ENCODE measurements at places on chromosomes 5 and 9.

- no peak for DNase-seq
Observed at GRCh38 chr5:68658810-68659372, 434.9 kb upstream of the SLC30A5 start.

DNA sequence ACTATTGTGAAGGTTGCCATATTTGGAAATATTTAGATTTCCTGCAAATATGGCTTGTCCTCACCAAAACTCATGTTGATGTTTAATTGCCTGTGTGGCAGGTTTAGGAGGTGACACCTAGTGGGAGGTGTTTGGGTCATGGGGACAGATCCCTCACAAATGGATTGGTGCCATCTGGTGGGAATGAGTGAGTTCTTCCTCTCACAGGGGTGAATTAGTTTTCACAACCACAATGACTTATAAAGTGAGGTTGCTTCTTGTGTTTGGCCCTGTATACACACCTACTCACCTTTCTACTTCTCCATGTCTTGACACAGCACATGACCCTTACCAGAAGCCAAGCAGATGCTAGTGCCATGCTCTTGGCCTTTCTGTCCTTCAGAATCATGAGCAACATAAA lies 41.1 kb downstream of the ISOC1 start:
- DNase-seq = no peak

DNA sequence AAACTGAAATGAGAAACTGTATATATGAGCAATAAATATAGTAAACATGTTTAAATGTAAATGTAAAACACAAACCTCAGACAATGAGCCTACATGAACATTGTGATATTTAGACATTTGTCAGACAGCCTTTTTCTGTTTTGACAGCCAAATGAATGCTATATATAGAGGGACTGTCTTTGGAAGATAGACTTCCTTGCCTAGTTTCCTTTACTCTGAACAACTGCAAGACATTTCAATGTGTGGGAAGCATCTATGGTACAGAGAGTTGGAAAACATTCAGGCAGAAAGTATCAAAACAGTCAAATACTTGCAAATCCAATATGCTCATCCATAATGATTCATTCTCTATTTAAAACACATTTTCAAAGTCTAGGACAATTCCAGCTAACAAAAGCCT lies 31.7 kb upstream of the TUSC1 start:
- DNase-seq = no peak

DNA sequence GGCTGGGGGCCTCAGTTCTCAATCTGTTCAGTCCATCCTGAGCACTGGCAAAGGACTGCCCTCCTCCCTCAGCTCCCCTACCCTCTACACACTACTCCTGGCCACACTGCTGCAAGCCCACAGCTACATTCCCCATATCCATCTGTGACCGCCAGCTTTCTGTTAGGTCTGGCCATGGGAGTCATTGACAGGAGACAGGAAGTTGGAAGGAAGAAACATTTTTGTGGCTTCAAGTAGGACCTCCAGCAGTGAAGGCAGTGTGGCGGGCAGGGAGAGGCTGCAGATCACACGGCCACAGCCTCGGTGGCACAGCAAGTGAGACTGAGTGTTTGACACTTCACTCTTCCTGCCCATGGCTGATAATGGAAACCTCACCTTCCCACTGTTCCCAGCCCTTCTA lies 55.9 kb downstream of the SECISBP2 start:
- no peak for DNase-seq

DNA sequence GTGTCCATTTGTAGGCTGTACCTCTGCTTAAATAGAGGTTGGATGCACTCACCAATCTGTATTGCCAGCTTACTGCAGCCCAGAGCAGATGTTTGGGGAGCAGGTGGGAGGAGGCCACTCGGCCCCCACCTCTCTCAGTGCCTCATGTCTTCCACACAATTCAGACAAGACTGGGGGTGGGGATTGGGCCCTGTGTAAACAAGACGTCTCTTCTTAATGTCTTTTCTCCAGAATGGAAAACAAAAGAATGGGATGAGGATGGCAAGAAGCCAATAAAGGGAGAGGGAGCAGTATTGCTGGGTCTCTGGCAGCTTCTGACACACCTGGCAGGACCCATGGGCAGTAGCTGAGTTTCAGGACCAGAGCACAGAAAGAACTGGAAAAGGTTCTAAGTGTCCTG lies 64.9 kb downstream of the SIL1 start:
- DNase-seq = no peak

GRCh38 chr5:134528556-134528955 lies 3.1 kb downstream of the JADE2 start:
- no peak for DNase-seq

DNA sequence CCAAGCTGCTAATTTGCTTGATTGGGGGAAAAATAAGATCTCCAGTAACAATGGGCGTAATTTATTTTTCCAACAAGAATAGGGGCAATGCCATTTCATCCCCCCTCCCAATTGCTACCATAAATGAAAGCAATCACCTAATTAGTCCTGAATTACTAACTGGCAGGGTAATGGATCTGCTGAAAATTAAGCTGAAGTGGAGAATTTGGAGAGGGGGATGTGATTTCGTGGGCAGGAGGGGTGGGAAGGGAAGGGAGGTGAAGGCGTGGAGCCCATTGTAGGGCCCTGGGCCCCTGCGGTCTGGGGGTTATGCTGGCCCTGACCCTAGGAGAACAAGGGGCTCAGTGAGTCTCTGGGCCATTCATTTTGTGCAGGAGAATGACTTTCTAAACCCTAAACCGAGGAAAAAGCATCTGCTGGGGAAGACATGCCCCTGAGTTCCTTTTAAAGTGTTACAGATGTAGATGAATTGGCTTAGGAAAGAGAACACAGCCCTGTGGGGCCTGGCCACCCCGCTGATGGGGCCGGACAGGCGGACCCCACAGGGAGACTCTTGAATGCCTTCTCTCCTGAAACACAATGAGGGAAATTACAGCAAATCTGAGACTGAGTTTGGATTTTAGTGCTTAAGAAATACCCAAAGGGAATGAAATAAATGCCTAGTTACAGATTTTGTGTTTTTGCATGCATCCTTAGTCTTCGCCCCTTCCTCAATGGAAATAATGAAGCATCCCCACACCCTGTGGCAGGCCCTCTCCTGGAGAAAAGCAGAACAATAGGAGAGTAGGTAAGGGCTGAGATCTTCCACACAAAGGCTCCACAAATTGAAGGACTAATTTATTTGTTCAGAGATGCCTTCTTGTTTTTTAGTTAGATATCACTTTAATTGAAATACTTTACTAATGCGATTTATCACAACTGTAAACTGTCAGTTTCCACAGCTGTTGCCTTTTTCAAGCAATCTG lies 143.2 kb downstream of the PSAT1 start:
- no peak for DNase-seq

GRCh38 chr9:36031774-36032555 lies 4.7 kb upstream of the RECK start:
- no peak for DNase-seq

DNA sequence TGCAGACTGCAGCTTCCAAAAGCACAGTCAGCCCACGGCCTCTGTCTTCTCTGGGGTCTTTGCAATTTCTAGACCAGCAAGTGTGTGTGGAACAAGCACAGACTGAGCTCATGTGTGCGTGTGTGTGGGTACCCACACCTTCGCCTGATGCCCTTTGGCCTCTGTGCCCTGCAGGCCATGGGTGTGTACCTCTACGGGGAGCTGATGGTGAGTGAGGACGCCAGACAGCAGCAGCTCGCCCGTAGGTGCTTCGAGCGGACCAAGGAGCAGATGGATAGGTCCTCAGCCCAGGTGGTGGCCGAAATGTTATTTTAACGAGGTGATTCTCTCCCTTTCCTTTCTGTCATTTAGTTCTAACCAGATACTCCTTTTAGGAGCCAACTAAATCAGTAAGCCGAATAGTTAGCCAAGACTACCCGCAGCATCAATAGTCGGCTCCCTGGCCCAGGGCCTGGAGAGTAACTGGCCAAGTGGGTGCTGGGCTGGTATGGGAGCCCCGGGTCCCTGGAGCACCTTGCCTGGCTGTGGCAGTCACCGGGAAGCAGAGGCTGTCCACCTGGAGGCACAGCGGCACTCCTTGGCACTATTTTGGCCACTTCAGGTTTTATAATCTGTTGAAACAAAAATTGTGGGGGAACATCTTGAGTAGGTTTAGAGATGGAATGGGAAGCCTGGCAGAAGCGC lies 235.0 kb downstream of the FANCC start:
- DNase-seq = no peak

DNA sequence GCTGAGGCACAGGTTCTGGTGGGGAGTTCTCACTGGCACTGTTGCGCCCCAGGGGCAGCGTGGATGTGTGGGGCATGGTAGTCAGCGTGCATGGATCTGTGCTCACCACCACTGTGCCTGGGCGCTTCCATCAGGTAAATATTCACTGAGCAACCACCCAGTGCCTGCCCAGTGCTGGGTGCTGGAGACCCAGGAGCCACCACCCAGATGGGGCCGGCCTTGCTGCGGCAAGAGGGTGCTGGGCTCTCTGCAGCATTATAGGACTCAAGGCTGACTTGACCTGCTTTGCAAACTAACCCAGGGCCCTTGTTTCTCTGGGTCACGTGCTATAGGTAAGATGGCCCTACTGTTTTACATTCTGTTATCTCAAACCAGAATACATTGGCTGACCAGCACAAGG lies 60.5 kb downstream of the DAP start:
- DNase-seq = no peak

DNA sequence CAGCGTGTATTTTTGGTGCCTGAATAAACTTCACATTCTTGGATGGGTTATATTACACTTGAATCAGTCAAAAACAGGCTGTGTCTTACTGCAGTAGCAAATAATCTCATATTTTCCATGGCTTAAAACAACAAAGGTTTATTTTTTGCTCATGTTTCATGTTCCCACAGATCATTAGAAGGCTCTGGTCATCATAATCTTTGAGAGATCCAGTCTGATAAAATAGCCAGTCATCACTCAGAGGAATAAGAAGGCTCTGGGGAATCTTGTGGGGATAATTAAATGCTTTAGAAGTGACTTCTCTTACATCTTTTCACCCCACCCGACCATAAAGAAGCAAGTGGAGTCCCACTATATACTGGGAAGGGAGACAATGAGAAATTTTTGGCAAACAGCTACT lies 417.7 kb downstream of the PSAT1 start:
- no peak for DNase-seq

- DNase-seq = no peak
Observed at GRCh38 chr5:180611140-180611850, 20.0 kb upstream of the SCGB3A1 start.

DNA sequence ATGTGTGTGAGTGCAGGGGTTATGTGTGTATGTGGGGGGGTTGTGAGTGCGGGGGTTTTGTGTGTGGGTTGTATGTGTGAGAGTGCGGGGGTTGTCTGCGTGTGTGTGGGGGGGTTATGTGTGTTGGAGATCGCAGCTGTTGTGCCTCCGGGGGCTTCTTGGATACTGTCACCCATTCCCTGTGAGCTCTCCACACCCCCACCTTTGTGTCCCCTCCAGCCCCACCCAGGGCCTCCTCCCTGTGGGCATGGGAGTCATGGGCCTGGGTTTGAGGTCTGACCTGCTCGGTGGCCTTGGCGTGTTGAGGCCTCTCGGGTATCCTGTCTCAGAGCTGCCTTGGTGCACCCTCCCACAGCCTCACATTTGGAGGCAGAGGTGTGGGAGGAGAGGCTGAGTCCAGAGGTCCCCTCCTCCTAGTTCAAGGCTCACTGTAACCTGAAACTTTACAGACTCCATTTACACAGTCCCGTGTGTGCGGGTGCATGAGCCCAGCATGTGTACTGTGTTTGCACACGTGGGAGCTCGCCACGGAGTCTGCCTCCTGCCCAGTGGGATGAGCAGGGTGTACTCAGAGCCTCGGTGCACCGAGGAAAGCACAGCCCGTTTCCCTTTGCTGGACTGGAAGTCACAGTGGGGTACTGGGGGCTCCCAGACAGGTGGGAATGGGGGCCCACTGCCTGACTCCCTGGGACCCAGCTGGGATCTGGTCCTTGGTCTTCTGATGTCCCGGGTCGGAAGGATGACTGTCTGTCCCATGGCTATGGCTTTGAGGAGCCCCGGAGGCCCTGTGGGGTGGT lies 43.4 kb downstream of the RXRA start:
- DNase-seq = no peak

- DNase-seq = peak; percentile 31
Observed at GRCh38 chr5:93800988-93801811, 59.8 kb upstream of the POU5F2 start.

- DNase-seq = no peak
Observed at GRCh38 chr9:93133681-93134014, 403 bp downstream of the NINJ1 start.

DNA sequence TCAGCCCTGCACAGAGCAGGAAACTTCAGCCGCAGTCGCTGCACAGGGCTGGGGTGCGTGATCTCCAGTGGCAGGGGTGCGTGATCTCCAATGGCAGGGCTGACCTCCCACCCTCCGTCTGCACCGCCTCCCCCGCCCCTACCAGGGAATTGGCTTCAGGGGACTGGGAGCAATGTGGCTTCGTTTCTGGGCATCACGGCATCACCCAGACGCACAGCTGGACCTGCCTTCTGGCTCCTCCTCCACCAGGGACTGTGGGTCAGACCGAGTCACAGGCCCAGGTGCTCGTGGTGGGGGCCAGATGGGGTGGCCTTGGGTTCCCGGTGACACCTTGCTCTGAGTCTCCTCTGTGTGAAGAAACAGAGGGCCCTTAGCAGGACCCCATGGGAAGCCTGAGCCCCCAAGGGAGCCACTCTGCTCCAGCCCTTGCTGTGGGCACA lies 51.1 kb downstream of the AHRR start:
- DNase-seq = no peak

DNA sequence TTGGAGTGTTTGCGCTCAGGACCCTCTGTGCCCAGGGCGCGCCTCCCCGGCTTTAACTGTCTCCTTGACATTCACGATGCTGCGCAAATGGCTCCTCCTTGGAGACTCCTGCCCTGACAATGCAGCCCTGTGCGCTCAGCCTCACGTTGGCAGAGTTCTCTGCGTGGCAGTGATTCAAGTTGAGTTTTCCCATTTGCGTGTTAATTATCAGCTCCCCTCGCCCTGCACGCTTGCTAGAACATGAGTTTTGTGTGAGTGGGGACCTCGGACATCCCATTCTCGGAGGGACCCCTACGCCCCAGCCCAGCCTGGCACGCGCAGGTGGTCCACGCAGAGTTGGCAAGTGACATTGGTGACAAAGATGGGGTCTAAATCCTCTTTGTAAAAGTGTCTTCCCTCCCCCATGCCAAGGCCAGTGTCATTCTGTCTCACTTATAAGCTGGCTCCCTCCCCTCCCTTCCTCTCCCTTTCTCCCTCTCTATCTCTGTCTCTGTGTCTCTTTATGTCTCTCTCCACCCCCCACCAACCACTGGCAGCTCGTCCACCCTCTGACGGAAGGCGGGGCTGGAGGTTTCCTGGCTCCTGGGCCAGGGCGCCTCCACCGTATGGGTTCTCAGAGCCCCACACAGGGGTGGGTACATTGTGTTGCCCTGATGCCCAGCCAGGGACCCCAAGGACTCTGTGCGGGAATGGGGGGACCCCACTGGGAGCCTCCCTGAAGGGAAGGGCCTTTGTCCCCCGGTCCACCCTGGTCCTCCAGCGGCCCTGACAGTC lies 169.3 kb downstream of the OLFM1 start:
- no peak for DNase-seq

- no peak for DNase-seq
Observed at GRCh38 chr5:149323210-149323609, 22.1 kb upstream of the GRPEL2 start.
